Lung (tissue), 17 donors: ENCODE measurements at places on chromosomes 3 and 15. TPM values are rescaled to one million over a fixed set of nuclear protein-coding genes. Genes with fewer than 3 reads are reported as not detected.

GRCh38 chr3:123755501-123755900 is 128.6 kb downstream of the MYLK start:
- H3K36me3 ChIP-seq = peaks cover 15% of the 10 kb centered on the region
- no peaks in the 10 kb centered on the region for H3K27me3 ChIP-seq
- no peak for DNase-seq

Gene GOLGA6L9
- total RNA-seq = 4.1 TPM

DNA sequence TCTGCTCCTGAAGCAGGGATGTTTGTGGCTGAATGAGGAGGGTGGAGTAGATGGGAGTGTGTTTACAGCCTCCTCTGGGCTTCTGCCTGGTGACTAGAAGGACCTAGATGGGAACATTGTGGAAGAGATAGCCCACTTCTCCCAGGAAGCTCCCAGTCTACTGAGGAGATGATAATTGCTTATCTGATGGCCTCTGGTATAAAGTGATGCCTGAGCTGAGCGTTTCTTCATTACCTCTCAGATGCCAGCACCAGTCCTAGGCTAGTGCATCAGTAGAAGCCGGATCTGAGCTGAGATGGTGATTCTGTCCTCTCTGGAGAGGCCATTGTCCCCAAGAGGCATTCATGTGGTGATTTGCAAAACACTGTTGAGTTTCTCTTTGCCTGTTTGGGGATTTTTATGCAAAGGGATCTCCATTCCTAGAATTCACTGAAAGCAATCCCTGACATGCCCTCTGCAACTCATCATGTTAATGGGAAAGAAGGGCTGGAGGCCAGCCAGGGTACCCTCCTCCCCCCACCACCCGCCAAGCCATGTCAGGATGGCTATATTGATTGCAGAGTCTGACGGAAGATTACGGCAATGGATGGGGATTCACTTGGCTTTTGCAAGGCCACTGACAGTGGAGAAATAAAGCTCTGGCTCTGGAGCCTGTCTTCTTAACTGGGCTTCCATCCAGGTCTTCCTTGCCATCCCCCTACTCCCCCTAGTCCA is 166.4 kb upstream of the ROPN1 start:
- no peak overlapping the region for H3K4me3 ChIP-seq
- DNase-seq = peak; percentile 54
- H3K27ac ChIP-seq = no peak overlapping the region
- H3K4me1 ChIP-seq = no peaks in the 10 kb centered on the region
- H3K36me3 ChIP-seq = no peaks in the 10 kb centered on the region

- H3K4me1 ChIP-seq = no peaks in the 10 kb centered on the region
- H3K4me3 ChIP-seq = no peak overlapping the region
- DNase-seq = no peak
- H3K27me3 ChIP-seq = no peaks in the 10 kb centered on the region
- no peaks in the 10 kb centered on the region for H3K36me3 ChIP-seq
These were observed 7.7 kb upstream of the DCP1A start for GRCh38 chr3:53354945-53355498.

DNA sequence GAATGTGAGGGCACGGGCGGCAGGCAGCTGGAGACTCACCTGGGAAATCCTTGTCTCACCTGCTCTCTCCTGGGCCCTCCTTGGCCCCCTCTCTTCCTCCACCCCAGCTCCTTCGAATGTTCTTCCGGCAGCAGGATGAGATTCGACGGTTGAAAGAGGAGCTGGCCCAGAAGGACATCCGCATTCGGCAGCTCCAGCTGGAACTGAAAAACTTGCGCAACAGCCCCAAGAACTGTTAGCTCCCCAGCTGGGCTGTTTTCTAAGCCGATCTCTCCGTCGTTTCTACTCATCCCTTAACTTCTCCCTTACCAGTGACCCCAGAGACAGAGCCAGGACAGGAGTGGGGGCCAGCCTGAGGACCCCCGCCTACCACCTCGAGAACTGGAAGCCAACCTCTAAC is 95.0 kb downstream of the ANP32A start:
- H3K27ac ChIP-seq = peak overlapping the region; percentile 15
- no peak overlapping the region for H3K4me3 ChIP-seq
- no peaks in the 10 kb centered on the region for H3K36me3 ChIP-seq

DNA sequence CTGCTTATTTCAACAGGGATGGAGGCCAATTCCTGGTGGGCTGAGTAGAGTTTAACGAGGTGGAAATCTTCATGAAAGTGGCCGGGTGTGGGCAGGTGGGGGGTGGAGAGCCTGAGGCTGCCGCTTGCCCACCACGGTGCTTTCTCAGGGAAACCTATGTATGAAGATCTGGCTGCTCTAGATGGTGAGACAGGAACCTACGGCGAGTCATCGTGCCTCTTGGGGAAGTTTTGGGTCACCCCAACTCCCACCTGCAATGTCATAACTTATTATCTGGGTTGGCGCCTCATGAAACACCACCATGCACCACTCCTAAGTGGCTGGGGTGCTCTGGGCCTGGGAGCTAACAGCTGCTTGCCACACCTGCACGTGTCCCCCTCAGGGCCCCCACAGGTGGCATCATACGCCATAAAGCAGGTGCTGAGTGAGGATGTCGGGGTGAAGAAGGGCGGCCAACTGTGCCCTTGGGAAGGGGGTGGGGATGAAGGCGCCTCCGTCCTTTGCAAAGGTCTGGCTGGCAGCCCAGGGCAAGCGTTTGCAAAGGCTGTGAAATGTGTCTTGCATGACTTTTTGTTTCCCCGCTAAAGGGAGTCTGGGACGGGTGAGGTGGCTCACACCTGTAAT is 27.9 kb upstream of the SNRPA1 start:
- H3K27me3 ChIP-seq = no peaks in the 10 kb centered on the region
- no peaks in the 10 kb centered on the region for H3K36me3 ChIP-seq
- H3K27ac ChIP-seq = no peak overlapping the region
- no peak for DNase-seq
- H3K4me3 ChIP-seq = no peak overlapping the region

Gene DTWD1
- 22.7 TPM for total RNA-seq

GRCh38 chr3:169658311-169658931 is 5.1 kb downstream of the MECOM start:
- H3K4me3 ChIP-seq = no peak overlapping the region
- H3K27ac ChIP-seq = peak overlapping the region; percentile 74
- H3K36me3 ChIP-seq = no peaks in the 10 kb centered on the region

GRCh38 chr15:72199721-72200212 is 2.2 kb upstream of the GRAMD2A start:
- no peaks in the 10 kb centered on the region for H3K4me1 ChIP-seq
- H3K4me3 ChIP-seq = no peak overlapping the region
- H3K36me3 ChIP-seq = peaks cover 46% of the 10 kb centered on the region
- peaks cover 4% of the 10 kb centered on the region for H3K27me3 ChIP-seq
- no peak overlapping the region for H3K27ac ChIP-seq
- DNase-seq = peak; percentile 77

- peak overlapping the region; percentile 54 for H3K4me3 ChIP-seq
- no peaks in the 10 kb centered on the region for H3K36me3 ChIP-seq
- peak overlapping the region; percentile 77 for H3K27ac ChIP-seq
- peaks cover 12% of the 10 kb centered on the region for H3K4me1 ChIP-seq
These were observed 620 bp upstream of the PYGO1 start for GRCh38 chr15:55588815-55589115.

DNA sequence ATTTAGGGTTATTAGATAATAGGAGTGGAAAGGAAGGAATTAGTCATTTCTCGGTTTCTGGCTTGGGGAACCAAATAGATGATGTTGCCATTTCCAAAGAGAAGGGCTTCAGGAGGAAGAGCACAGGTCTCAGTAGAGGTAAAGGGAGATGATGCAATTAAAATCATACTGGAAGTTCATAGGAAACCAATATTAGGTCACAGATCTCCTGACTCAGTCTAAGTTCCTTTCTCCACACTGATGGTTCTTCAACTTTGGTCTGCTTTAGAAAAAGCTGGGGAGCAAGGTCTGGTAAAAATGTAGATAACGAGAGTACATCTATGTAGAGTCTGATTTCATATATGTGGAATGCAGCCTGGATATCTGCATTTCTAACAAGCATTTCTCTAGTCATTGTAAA is 130.9 kb downstream of the POLQ start:
- H3K36me3 ChIP-seq = no peaks in the 10 kb centered on the region
- no peak for DNase-seq
- H3K4me1 ChIP-seq = no peaks in the 10 kb centered on the region
- H3K27me3 ChIP-seq = no peaks in the 10 kb centered on the region

Gene NME9
- 11.4 TPM for total RNA-seq

Gene XIRP1
- 0.37 TPM for total RNA-seq

DNA sequence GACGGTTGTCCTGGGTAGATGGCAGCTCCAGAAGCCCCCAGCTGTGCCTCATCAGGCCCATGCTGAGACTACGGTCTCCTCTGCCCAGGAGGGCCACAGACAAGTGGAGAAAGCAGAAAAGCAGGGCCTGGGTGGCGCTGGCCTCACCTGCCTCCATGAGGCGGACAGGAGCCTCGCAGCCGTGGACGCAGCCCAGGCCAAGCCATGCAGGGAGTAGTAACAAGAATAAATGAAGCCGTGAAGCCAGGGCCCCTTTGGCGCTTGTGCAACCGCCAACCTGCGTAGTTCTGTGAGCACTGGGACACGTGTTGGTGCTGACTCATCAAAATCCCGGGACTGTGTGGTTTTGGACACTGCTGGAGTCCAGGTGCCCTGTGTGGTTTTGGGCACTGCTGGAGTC is 12.3 kb upstream of the MUC4 start:
- H3K4me3 ChIP-seq = no peak overlapping the region
- no peaks in the 10 kb centered on the region for H3K36me3 ChIP-seq
- peaks cover 2% of the 10 kb centered on the region for H3K4me1 ChIP-seq
- peak overlapping the region; percentile 88 for H3K27ac ChIP-seq
- no peaks in the 10 kb centered on the region for H3K27me3 ChIP-seq
- no peak for DNase-seq

DNA sequence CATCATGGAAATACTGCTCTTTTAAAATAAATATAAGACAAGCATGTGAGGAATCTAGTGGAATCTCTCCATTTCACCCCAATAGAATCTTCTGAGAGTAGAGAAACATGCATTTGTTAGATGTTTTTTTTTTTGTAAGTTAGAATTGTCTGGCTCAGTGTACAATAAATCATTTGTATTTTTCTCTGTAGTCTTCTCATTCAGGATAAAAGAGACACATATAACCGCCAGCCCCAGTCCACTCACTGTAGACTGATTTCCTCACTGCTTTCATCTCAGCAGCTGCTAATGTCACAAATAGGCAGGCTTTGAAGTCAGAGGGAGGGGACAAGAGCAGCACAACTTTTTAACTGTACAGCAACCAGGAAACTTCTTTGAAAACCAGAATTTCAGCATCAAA is 140.2 kb upstream of the RBMS3 start:
- H3K27ac ChIP-seq = no peak overlapping the region
- peak; percentile 91 for DNase-seq
- no peak overlapping the region for H3K4me3 ChIP-seq
- H3K36me3 ChIP-seq = no peaks in the 10 kb centered on the region
- H3K27me3 ChIP-seq = no peaks in the 10 kb centered on the region

DNA sequence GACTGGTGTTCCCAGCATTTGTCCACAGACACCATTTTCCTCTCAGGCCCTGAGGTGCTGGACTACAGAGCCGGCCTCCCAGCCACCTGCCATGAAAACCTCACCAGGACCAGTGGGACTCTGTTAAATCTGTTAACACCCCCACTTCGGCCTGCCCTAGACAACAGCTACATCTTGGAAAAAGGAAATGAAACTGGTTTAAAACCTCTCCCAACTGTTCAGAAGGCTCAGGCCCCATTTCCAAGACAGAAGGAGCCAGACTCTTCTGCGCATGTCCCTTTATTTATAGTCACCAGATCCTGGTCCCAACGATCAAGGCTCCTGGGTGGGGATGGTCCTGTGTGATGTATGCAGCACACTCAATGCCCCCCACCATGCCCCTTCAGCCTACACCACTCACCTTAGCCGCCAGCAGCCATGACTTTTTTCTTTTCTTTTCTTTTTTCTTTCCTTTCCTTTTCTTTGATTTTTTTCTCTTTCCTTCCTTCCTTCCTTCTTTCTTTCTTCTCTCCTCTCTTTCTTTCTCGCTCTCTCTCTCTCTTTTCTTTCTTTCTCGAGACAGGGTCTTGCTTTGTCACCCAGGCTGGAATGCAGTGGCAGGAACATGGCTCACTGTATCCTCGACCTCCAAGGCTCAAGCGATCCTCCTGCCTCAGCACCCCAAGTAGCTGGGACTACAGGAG is 25.5 kb upstream of the FLNB start:
- H3K27ac ChIP-seq = no peak overlapping the region
- no peak overlapping the region for H3K4me3 ChIP-seq
- no peaks in the 10 kb centered on the region for H3K36me3 ChIP-seq
- no peak for DNase-seq
- H3K4me1 ChIP-seq = no peaks in the 10 kb centered on the region

Gene SLC35G2
- total RNA-seq = 4.8 TPM

Gene PPP1R14D
- not detected for total RNA-seq

Gene IL17RB
- 6.3 TPM for total RNA-seq

DNA sequence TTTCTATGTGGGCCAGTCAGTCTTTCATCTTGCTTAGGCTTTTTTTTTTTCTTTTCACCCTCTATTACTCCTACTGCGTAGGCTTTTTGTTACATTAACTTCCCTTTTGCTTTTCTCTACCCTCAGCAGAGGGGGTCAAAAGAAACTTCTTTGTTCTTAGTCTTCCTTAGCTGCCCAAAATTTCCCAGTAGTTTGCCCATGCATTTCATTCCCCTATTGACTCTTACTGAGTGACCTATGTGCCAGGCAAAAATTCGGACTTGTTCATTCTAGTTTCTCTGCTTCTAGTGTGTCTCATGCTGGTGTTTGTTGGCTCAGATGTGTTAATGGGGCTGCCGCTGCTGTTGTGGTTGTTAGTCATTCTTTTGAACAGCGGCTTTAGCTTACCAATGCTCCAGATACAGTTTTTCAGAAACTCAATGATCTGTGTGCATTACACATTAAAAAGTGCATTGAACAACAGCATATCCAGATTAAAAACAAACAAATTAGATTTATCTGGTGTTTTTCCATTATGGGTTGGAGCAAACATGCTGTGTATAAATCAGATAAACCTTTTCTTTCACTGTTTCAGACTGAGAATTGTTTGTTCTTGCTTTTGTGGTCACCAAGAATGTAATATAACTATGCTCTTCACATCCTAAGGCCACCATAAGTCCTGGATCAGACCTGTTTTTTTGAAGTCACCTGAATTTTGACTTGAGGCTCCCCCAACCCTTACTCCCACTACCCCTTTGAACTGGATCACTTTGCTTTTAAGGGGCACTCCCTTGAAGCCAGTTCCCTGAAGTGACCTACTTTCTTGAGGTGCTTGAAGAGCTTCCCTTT is 43.1 kb downstream of the PDE8A start:
- H3K27me3 ChIP-seq = no peaks in the 10 kb centered on the region
- no peaks in the 10 kb centered on the region for H3K36me3 ChIP-seq
- DNase-seq = no peak
- peaks cover 6% of the 10 kb centered on the region for H3K4me1 ChIP-seq
- H3K4me3 ChIP-seq = no peak overlapping the region

Gene TMEM207
- not detected for total RNA-seq

Gene NUP210
- 20.4 TPM for total RNA-seq
